Stimulated activated CD4-positive, alpha-beta T cell treated with anti-CD3 and anti-CD28 coated beads, Interleukin-2, amount 100 ng/mL, for 48 hours (primary cell): ENCODE measurements at places on chromosomes 4 and X.

- DNase-seq = peak; percentile 20
Observed at GRCh38 chrX:103157496-103158316, 57.2 kb upstream of the BEX4 start.

GRCh38 chr4:169957785-169958184 is 68.4 kb downstream of the MFAP3L start:
- DNase-seq = no peak

- no peak for DNase-seq
Observed at GRCh38 chrX:47361538-47362511, 8.6 kb upstream of the ZNF157 start.

GRCh38 chr4:6918338-6918737 is 8.7 kb downstream of the TBC1D14 start:
- no peak for DNase-seq

DNA sequence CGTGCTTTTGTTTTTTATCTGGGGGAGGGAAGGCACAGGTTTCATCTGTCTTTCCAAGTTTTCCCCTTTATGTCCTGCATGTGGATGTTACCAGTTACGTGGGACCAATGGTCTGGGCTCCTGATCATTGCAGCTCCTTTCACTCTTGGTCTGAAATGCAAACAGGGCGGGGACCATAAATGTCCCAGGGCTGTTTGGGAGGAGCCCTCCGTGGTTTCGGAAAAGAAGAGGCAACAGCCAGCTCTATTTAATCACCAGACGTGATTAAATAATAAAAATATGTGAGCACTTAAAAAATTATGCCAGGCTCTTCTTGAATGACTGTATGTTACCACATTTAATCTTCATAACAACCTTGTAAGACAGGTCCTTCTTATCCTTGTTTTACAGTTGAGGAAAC is 30.8 kb upstream of the C1GALT1C1 start:
- no peak for DNase-seq

DNA sequence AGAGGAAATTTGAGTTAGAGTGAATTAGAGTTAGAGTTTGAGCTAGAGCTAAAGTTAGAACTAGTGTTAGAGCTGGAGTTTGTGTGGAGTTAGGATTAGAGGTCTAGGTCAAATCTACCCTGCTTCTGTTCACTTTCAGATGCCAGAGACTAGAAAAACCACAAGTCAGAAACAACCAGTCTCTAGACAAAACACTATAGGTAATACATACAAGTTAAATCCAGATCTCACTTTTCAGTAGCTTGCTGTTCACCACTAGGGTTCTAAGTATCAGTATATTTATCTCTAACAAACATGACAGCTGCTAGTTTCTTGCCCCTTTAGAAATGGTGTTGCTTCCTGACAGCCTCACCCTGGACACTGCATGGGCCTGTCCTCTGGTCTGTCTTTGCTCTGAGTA is 300.7 kb downstream of the ARAP2 start:
- no peak for DNase-seq

GRCh38 chr4:40827758-40828157 is 78.0 kb downstream of the NSUN7 start:
- no peak for DNase-seq

GRCh38 chrX:86121916-86122315 is 26.3 kb upstream of the DACH2 start:
- no peak for DNase-seq

DNA sequence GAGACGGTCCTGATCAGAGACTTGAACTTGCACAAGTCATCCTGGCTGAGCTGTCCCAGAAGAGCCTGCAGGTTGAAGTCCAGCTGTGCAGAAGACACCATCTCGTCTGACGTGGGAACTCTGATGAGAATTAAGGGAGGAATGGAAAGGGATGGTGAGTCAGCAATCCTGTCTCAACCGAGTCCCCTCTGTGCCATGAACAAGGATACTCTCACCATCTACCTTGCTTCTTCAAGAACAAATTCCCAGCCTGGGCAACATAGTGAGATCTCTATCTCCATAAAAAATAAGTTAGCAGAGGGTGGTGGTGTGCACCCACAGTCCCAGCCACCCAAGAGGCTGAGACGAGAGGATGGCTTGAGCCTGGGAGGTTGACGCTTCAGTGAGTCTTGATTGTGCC is at the start of gene NLRP2B:
NLRP2B (minus strand) TSS at position 101 of the 400 bp plus-strand sequence.
- DNase-seq = no peak

- DNase-seq = no peak
Observed at GRCh38 chrX:72268597-72269365, 8.3 kb downstream of the RPS4X start.

DNA sequence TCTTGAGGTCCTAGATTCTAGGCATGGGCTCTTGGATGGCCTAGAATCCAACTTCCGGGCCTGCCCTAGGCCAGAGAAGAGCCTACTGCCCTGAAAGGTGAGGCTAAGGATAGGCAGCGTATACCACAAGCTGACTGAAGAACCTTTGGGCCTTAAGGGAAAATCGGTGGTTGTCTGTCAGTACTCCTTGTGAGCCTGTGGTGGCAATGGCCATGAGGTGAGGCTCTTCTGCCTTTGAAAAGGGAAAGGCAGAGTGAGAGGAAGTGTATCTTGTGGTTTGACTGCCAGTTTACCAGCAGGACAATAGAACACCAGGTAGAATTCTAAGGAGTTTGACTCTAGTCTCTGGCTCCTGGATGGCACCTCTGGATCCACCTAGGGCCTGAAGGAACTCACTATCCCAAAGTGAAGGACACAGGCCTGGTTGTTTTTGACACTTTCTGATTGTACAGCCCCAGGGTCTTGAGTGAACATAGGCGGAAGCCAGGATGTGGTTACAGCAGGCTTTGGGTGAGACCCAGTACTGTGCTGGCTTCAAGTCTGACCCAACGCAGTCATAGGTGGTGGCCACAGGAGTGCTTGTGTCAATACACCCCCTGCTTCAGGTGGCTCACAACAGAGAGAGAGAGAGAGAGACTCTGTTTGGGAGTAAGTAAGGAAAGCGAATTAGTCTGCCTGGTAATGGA is 20.9 kb downstream of the ITIH6 start:
- no peak for DNase-seq

- no peak for DNase-seq
Observed at GRCh38 chr4:96406742-96407141, 566.8 kb downstream of the PDHA2 start.

- peak; percentile 65 for DNase-seq
Observed at GRCh38 chrX:102345916-102346315, 93.9 kb downstream of the NXF2B start.

GRCh38 chrX:16946971-16947562 is 609 bp downstream of the REPS2 start:
- DNase-seq = no peak

DNA sequence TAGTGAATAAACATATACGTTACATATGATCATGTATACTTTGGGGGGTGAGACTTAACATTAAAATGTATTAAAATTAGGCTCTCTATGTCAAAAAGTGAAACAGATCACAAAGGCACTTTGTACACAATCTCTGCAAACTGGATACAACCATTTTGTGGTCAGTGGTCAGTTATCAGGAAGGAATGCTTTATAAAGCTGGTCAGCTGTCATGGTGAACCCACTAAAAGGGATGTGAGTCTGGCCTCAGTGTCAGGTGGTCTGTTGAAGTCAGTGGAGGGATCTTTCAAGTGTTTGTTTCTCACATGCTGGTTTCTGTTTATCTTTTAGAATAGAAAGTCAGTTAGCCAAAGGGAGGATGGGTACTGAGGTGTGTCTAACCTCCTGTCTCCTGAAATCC is 875.5 kb upstream of the INTU start:
- DNase-seq = no peak

DNA sequence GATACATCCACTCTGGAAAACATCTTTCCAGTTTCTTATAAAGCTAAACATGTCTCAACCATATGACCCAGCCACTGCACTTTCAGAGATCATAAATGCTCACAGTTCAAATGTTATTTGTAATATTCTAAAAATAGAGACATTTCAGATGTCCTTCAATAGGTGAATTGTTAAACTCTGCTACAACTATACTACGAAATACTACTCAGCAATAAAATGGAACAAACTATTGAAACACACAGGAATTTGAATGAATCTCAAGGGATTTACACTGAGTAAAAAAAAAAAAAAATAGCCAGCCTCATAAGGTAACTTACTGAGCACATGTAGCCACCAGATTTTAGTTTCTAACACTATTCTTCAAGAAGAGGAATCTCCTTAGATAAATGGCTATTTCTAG is 253.9 kb downstream of the PCDH18 start:
- DNase-seq = no peak

- DNase-seq = no peak
Observed at GRCh38 chrX:124085063-124085462, 123.6 kb downstream of the STAG2 start.
